Dermis lymphatic vessel endothelial cell (primary cell): ENCODE measurements at places on chromosomes 2 and 18. TPM values are rescaled to one million over a fixed set of nuclear protein-coding genes. Genes with fewer than 3 reads are reported as not detected.

Gene EIF2B4
- 21.5 and 25.9 TPM in 2 replicates for total RNA-seq

Gene HNMT
- 4.0 and 4.4 TPM in 2 replicates for total RNA-seq

Gene EFHD1
- total RNA-seq = 0.11 TPM in 1 of 2 replicates, not detected in the other

Gene CGREF1
- 1.7 and 2.3 TPM in 2 replicates for total RNA-seq

Gene MAP3K19
- total RNA-seq = not detected in 2 replicates
